ENCODE measurements at places on chromosomes 12 and 14.
A peak's percentile ranks its signal among the peaks of the same experiment; 100 is the strongest.

- no peak for DNase-seq
These were observed 128.0 kb downstream of the NDUFA12 start for GRCh38 chr12:94875525-94875924.

DNA sequence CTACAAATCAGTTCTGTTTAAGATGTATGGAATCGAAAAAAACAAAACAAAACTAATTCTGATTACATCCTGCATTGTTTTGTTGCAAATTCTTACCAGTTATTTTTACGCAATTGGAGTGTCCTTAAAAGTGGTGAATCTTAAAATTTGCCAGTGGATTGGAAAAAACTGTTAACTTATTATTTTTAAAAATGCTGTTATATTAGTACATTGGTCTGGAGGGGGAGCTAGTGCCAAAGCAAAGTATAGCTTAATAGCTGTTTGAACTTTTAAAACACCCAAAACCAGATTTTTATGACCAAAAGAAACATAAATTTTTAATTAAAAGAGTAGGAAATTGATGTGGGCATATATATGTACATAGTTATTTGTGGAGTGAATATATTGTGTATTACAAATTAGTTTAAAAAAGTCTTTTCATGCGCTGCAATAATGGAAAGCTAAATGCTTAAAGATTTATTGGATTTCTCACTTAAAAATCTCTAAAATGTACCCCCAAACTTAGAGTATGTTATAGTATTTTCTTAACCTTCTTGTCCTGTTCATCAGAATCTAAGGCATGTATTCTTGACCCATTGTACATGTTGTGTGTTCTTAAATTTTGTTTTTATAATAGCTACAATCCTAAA is 2.5 kb downstream of the FUT8 start:
- no peak for DNase-seq

DNA sequence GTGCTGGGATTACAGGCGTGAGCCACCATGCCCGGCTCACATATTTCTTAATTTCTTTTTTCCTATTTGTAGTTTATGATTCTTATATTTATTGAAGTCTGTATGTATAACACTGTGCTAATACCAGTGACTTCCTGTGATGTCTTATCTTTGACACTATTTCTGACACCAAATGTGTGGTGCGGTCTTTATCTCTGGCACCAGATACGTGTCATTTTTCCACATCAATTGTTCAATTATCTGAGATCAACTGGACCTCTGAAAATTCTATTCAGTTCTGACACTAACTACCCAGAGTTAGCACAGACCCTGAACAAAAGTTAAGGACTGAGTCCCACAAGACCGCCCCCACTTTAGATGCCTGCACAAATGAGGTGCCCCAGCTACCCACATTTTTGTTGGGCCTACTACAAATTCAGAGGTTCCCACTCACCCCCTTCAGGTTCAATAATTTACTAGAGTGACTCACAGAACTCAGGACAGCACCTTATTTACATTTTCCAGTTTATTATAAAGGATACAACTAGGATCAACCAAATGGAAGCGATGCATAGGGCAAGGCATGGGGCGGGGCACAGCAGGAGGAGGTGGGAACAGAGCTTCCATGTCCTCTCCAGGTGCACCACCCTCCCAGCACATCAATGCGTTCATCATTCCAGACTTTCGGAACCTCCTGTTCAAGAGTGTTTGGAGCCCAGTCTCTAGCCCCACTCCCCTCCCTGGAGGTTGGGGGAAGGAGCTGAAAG is 11.6 kb upstream of the SRSF9 start:
- no peak for DNase-seq

- no peak for DNase-seq
These were observed 8.4 kb downstream of the HOXC8 start for GRCh38 chr12:54017027-54017788.

- DNase-seq: no peak
These were observed 5.2 kb downstream of the TRAFD1 start for GRCh38 chr12:112130441-112130998.

- DNase-seq: no peak
These were observed 72.2 kb downstream of the SPTB start for GRCh38 chr14:64807551-64807950.

GRCh38 chr14:35333264-35333730 is 41.1 kb downstream of the PSMA6 start:
- no peak for DNase-seq

- DNase-seq: no peak
These were observed 23.1 kb downstream of the PIK3C2G start for GRCh38 chr12:18284386-18284785.

- DNase-seq: no peak
These were observed 94.7 kb downstream of the CCDC92 start for GRCh38 chr12:123877968-123878367.

DNA sequence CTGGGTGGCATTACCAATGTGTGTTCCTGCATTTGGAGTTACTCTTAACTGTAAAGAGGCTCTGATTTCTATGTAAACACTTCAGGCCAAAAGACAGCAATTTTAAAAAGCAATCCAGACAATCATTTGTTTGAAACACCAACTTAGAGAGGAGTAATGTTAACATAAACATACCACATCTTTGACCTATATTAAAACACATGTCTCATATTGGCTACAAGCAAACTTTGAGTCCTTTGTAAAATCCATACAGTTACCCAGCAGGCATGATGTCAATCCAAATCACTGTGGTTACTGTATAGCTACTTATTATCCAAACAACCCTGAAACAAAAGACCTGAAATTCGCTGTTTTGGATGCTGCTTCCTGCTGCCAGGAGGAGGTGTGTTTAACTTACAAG is 7.5 kb upstream of the G2E3 start:
- no peak for DNase-seq

- peak; percentile 4 for DNase-seq
These were observed 118.8 kb upstream of the DIO3 start for GRCh38 chr14:101442451-101442850.

Data from CMK (cell line).